ENCODE measurements at places on chromosomes 6 and 20. TPM values are rescaled to one million over a fixed set of nuclear protein-coding genes. Genes with fewer than 3 reads are reported as not detected.

- no peaks in the 10 kb centered on the region for H3K36me3 ChIP-seq
- H3K27ac ChIP-seq, result no peak overlapping the region
- no peaks in the 10 kb centered on the region for H3K4me1 ChIP-seq
Measured at GRCh38 chr6:1131285-1132079, 180.4 kb upstream of the FOXQ1 start.

- peaks cover 11% of the 10 kb centered on the region for H3K4me1 ChIP-seq
- H3K4me3 ChIP-seq, result no peak overlapping the region
- no peak overlapping the region for H3K27ac ChIP-seq
Measured at GRCh38 chr6:16136621-16137450, 8.0 kb downstream of the MYLIP start.

GRCh38 chr6:139738801-139739455 lies 364.5 kb upstream of the CITED2 start:
- no peaks in the 10 kb centered on the region for H3K4me1 ChIP-seq
- no peaks in the 10 kb centered on the region for H3K36me3 ChIP-seq
- H3K27ac ChIP-seq, result no peak overlapping the region
- H3K27me3 ChIP-seq, result no peaks in the 10 kb centered on the region
- no peak overlapping the region for H3K4me3 ChIP-seq

GRCh38 chr6:84344005-84344404 lies 116.6 kb upstream of the CEP162 start:
- no peak overlapping the region for H3K27ac ChIP-seq
- H3K36me3 ChIP-seq, result no peaks in the 10 kb centered on the region
- H3K27me3 ChIP-seq, result no peaks in the 10 kb centered on the region
- H3K4me1 ChIP-seq, result no peaks in the 10 kb centered on the region
- DNase-seq, result no peak

- no peak overlapping the region for H3K4me3 ChIP-seq
- no peaks in the 10 kb centered on the region for H3K27me3 ChIP-seq
- H3K36me3 ChIP-seq, result no peaks in the 10 kb centered on the region
- peaks cover 5% of the 10 kb centered on the region for H3K4me1 ChIP-seq
Measured at GRCh38 chr6:134080171-134080795, 27.9 kb upstream of the SLC2A12 start.

DNA sequence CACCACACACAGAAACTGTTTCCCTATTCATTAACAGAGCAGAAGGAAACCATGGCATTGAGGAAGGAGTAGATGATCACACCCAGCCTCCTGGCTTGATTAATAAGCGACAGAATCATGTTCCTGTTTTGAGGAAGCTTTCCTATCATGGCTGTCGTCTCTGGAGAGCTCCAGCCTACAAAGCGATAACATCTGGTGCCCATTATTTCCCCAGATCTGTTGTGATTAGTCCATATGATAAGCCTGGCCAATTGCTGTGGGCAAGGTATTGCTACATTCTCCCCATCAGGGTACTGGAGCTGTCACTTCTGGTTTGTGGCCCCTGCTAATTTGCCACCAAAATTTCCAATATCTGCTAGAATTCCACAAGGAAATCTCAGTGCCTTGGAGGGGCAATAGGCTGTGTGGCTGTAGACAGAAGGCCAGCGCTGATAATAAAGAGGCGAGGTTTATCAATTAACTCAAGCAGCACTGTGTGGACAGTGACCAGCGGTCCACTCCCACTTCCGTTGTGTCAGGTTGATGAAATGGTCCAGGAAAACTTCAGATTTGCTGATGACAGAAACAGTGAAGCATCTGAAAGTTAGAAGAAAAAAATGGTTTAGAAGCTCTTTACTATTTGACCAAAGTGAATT lies 66.4 kb downstream of the OLIG3 start:
- no peak overlapping the region for H3K27ac ChIP-seq
- no peak overlapping the region for H3K4me3 ChIP-seq
- H3K4me1 ChIP-seq, result no peaks in the 10 kb centered on the region

DNA sequence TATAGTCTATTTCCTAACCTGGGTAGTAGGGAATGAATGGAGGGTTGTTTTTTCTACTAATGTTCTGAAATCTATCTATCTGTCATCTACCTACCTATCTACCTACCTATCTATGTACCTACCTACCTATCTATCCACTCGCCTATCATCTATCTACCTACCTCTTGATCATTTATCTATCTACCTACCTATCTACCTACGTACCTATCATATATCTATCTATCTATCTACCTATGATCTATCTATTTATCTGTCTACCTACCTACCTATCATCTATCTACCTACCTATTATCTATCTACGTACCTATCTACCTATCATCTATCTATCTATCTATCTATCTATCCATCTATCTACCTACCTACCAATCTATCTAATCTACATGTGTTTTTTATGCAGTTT lies 62.5 kb upstream of the PHACTR1 start:
- no peak for DNase-seq
- H3K4me3 ChIP-seq, result no peak overlapping the region
- no peaks in the 10 kb centered on the region for H3K4me1 ChIP-seq
- H3K27ac ChIP-seq, result no peak overlapping the region
- H3K27me3 ChIP-seq, result no peaks in the 10 kb centered on the region

GRCh38 chr6:13527671-13528056 lies 40.3 kb upstream of the GFOD1 start:
- H3K27me3 ChIP-seq, result no peaks in the 10 kb centered on the region
- H3K36me3 ChIP-seq, result no peaks in the 10 kb centered on the region
- peak overlapping the region; percentile 2 for H3K27ac ChIP-seq
- peaks cover 41% of the 10 kb centered on the region for H3K4me1 ChIP-seq
- DNase-seq, result no peak

MUC21 gene
- under 0.01 TPM for total RNA-seq

- H3K36me3 ChIP-seq, result no peaks in the 10 kb centered on the region
- H3K27ac ChIP-seq, result no peak overlapping the region
- H3K4me3 ChIP-seq, result no peak overlapping the region
- DNase-seq, result no peak
- H3K4me1 ChIP-seq, result no peaks in the 10 kb centered on the region
Measured at GRCh38 chr20:38337561-38338140, 8.6 kb upstream of the LBP start.

MYO6 gene
- 3.3 TPM for total RNA-seq

HCRTR2 gene
- 0.09 TPM for total RNA-seq

GRCh38 chr6:166456395-166457156 lies 73.8 kb upstream of the MPC1 start:
- no peaks in the 10 kb centered on the region for H3K4me1 ChIP-seq
- DNase-seq, result no peak
- no peak overlapping the region for H3K4me3 ChIP-seq
- H3K36me3 ChIP-seq, result no peaks in the 10 kb centered on the region

GJA10 gene
- total RNA-seq, result 0.05 TPM

GRCh38 chr20:50130995-50131394 lies 18.0 kb upstream of the UBE2V1 start:
- no peak overlapping the region for H3K4me3 ChIP-seq
- no peak for DNase-seq
- no peaks in the 10 kb centered on the region for H3K27me3 ChIP-seq
- no peaks in the 10 kb centered on the region for H3K4me1 ChIP-seq
- H3K36me3 ChIP-seq, result peaks cover 66% of the 10 kb centered on the region

GRCh38 chr6:121694389-121694788 lies 258.9 kb downstream of the GJA1 start:
- no peaks in the 10 kb centered on the region for H3K36me3 ChIP-seq
- DNase-seq, result no peak
- no peaks in the 10 kb centered on the region for H3K4me1 ChIP-seq
- no peak overlapping the region for H3K27ac ChIP-seq
- H3K4me3 ChIP-seq, result no peak overlapping the region

- no peaks in the 10 kb centered on the region for H3K27me3 ChIP-seq
- H3K27ac ChIP-seq, result no peak overlapping the region
- no peaks in the 10 kb centered on the region for H3K36me3 ChIP-seq
- no peak for DNase-seq
Measured at GRCh38 chr20:4202441-4202840, 187.1 kb upstream of the RNF24 start.

RAET1L gene
- total RNA-seq, result 0.28 TPM

- no peak overlapping the region for H3K4me3 ChIP-seq
- no peak overlapping the region for H3K27ac ChIP-seq
- no peaks in the 10 kb centered on the region for H3K36me3 ChIP-seq
- H3K27me3 ChIP-seq, result no peaks in the 10 kb centered on the region
- peaks cover 4% of the 10 kb centered on the region for H3K4me1 ChIP-seq
- DNase-seq, result no peak
Measured at GRCh38 chr6:106056060-106056745, 29.9 kb upstream of the PRDM1 start.

- H3K4me3 ChIP-seq, result no peak overlapping the region
- no peaks in the 10 kb centered on the region for H3K4me1 ChIP-seq
- H3K27me3 ChIP-seq, result no peaks in the 10 kb centered on the region
- no peak overlapping the region for H3K27ac ChIP-seq
Measured at GRCh38 chr6:20998748-20999448, 464.6 kb downstream of the CDKAL1 start.

ENPP1 gene
- 5.7 TPM for total RNA-seq

DNA sequence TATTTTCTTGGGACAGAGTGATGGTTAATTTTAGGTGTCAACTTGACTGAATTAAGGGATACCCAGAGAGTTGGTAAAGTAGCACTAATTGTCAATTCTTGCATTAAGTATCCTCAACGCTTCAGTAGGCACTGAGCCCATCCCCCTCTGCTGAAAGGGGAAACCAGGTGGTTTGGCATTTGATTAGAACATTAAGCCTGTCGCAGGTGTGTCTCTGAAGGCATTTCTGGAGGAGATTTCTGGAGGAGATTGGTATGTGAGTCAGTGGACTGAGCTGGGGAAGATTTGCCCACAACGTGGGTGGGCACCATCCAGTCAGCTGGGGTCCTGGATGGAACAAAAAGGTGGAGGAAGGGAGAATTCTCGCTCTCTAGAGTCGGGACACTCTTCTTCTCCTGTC lies 119.8 kb downstream of the RFX6 start:
- no peak for DNase-seq
- H3K36me3 ChIP-seq, result no peaks in the 10 kb centered on the region
- no peaks in the 10 kb centered on the region for H3K27me3 ChIP-seq

- no peak for DNase-seq
- H3K4me3 ChIP-seq, result no peak overlapping the region
- H3K36me3 ChIP-seq, result no peaks in the 10 kb centered on the region
- no peaks in the 10 kb centered on the region for H3K27me3 ChIP-seq
- no peaks in the 10 kb centered on the region for H3K4me1 ChIP-seq
- peak overlapping the region; percentile 31 for H3K27ac ChIP-seq
Measured at GRCh38 chr20:50186987-50187402, 3.6 kb upstream of the CEBPB start.

DNA sequence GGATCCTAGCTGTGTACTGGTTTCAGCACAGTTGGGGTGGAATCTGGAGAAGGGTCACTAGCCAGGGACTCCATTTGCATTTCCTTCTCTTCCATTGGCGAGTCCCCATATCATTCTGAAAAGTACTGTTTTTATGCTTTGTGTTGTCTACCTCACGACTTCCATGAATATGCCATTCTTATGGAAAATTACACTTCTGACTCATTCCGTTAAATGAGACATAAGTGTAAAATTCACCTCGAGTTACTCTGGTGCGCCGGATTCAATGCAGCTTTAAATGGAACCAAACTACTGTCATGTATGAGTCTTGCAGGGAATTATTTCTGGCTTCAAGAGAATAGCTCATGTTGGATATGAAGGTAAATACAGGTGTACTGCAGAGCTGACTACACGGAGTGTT lies 99.2 kb downstream of the PDE7B start:
- no peak for DNase-seq
- no peak overlapping the region for H3K4me3 ChIP-seq
- H3K4me1 ChIP-seq, result no peaks in the 10 kb centered on the region
- H3K27me3 ChIP-seq, result no peaks in the 10 kb centered on the region

TAP1 gene
- total RNA-seq, result 107 TPM

BPIFA1 gene
- 1.2 TPM for total RNA-seq

DNA sequence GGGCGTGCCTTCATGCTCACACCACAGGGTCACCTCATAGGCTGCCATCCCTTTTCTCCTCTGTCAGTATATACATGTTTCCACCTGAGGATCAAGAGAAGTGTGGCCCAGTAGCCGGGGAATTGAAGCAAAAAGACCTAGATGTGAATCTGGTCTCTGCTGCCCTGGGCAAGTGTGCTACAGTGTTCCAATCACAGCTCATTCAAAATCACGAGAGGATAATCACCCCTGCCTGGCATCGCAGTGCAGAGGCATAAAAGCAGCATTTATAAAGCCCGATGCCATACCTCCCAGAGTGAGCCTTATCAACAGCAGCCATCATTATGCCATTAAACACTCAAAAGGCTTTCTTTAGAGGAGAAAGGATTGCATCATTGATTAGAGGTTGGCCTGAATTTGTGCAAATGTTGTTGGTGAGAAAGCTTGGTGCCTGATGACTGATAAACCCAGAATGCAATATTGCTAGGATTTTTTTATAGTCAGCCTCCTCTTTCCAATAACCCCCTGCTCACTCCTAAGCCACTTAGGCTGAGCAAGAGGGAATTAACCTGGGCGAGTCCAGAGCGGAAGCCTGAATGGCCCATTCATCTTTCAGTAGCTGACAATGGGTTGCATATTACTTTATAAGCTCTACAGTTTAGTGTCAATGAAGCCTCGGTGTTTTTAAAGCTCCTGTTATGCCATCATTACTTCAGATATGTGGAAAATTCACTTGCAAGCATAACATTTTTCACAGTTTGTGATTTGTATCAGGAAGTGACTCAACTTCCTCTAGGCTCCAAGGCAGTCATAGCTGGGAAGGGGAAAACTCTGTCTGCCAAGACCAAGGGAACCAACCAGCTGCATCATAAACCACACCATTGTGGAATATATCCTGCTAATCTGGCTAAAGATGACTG lies 92.5 kb upstream of the NXT1 start:
- no peaks in the 10 kb centered on the region for H3K27me3 ChIP-seq
- H3K36me3 ChIP-seq, result no peaks in the 10 kb centered on the region
- peak overlapping the region; percentile 12 for H3K27ac ChIP-seq
- H3K4me1 ChIP-seq, result no peaks in the 10 kb centered on the region
- no peak for DNase-seq

MEI4 gene
- 0.05 TPM for total RNA-seq

DNA sequence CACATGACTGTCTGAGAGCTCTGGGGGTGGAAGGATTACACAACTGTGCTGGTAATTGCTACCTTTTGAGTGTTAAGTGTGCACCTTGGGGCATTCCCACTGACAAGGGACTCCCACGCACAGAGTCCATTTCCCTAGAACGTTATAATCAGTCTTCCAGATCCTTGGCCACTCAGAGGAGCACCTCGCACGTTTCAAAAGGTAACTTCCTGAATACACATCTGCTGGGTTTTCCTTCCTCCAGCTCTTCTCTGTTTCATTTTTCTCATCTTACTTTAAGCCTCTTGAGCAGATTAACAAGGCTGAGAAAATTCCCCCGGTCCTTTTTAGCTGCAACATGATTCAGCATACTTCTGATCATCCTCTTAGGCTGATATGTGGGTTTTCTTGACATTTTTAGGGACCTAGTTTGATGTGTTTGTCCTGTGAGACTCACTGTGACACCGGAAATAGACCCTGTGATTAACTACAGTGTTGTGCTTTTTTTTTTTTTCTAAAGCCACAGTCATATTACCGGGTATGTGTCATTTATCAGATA lies 98.4 kb upstream of the DUSP22 start:
- no peak overlapping the region for H3K4me3 ChIP-seq
- H3K4me1 ChIP-seq, result peaks cover 19% of the 10 kb centered on the region
- no peak for DNase-seq
- H3K27ac ChIP-seq, result peak overlapping the region; percentile 33
- H3K27me3 ChIP-seq, result peaks cover 40% of the 10 kb centered on the region
- no peaks in the 10 kb centered on the region for H3K36me3 ChIP-seq

Data from thymus (tissue), 14 donors.